ENCODE measurements at places on chromosomes 11 and 22. TPM values are rescaled to one million over a fixed set of nuclear protein-coding genes. Genes with fewer than 3 reads are reported as not detected.

PRR14L gene
- total RNA-seq: 28.8 TPM

EMSY gene
- total RNA-seq: 27.0 TPM

PANX2 gene
- total RNA-seq: 3.2 TPM

HSPA8 gene
- 2,234 TPM for total RNA-seq

RAG2 gene
- total RNA-seq: not detected

PKDREJ gene
- total RNA-seq: under 0.01 TPM

CEP57 gene
- 73.5 TPM for total RNA-seq

TREH gene
- not detected for total RNA-seq

KCNQ1 gene
- total RNA-seq: 0.49 TPM

TMPRSS6 gene
- under 0.01 TPM for total RNA-seq

GLYAT gene
- 0.25 TPM for total RNA-seq

JHY gene
- total RNA-seq: 7.6 TPM

APOL5 gene
- total RNA-seq: not detected

SLC22A25 gene
- under 0.01 TPM for total RNA-seq

ARHGAP42 gene
- total RNA-seq: 7.4 TPM

MUC15 gene
- not detected for total RNA-seq

CDCA5 gene
- total RNA-seq: 2.0 TPM

TMEM184B gene
- 9.3 TPM for total RNA-seq

SCUBE1 gene
- total RNA-seq: 42.8 TPM

MS4A6E gene
- not detected for total RNA-seq

OR8G5 gene
- total RNA-seq: not detected

MS4A15 gene
- total RNA-seq: not detected
